Stimulated activated CD4-positive, alpha-beta T cell treated with anti-CD3 and anti-CD28 coated beads, Interleukin-15, amount 100 ng/mL, for 1 hour (primary cell): ENCODE measurements at places on chromosomes 3 and 15.
A peak's percentile ranks its signal among the peaks of the same experiment; 100 is the strongest.

DNA sequence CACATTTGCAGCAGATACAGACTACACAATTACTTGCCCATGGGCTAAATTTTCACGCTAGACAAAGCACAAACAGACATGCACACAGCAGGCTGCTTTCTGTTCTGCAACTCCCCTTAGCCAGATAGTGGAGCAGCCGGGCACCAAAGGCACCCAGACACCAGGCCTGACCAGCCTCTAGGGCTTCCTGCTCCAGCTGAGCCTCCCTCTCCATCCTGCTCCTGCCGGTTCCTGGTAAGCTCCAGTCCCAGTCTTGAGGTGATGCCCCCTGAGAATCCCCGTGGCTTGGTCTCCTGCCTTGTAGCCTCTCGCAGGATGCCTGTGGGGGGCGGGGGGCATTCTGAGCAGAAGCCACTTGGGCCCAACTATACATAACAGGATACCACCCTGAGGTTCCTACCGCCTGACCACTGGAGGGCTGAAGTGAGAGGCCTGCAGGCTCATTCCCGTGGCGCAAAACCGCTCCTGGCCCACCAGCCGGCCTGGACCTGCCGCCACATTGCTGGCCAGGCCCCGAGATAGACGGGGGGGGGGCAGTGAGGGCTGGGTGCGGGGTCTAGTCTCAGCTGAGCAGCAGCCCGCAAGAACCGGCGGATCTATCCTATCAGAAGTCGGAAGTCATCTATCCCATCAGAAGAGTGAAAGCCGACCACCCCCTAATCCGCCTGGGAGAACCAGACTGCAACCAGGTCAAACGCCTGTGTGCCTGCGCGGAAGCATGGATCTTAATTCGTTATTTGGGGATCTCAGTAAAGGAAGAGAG is 3.9 kb downstream of the FOXL2 start:
- no peak for DNase-seq

DNA sequence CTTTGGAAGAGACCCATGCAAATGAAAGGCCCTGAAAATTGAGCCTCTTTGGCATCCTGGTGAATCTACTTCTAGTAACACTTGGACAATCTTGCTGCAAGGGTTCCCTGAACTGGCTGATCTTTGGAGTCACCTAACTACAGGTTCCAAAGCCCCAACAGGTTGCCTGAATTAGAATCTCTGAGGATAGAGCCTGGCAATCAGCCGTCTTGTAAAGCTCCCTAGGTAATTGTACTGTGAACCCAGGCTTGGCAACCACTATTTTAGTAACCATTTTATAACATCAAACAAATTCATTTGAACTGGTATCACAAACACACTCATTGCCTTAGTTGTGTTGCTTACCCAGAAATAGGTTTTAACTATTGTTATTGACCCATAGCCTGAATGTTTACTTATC is 20.1 kb downstream of the PAQR9 start:
- DNase-seq: no peak

- no peak for DNase-seq
Observed at GRCh38 chr3:174325834-174326700, 533.1 kb upstream of the NAALADL2 start.

DNA sequence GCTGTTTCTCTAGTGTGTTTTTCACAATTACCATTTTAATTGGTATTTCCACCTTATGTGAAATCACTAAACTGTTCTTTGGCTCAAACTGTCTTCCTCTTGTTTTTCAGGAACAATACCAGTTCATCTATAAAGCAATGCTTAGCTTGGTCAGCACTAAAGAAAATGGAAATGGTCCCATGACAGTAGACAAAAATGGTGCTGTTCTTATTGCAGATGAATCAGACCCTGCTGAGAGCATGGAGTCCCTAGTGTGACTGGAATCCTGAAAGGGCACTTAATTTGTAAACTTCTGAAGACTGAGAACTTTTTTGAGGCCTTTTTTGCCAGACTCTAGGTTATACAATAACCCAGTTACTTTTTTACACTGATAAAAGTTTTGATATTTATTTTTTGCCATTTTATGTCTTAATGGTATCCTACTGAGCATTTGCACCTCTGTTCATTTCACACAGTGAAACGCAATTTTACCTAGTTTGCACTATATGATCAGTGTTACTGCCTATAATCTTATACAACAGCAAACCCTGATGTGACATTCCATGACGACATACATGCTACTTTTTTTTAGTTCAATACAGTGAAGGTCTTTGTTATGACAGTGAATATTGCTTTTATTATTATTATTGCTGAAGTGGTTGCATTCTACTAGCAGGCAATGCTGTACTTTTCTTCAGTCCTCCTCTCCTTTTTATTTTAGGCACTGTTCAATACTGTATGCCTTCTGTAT is 80.1 kb downstream of the FEZF2 start:
- no peak for DNase-seq

GRCh38 chr3:100454677-100455076 is 37.7 kb upstream of the TMEM45A start:
- no peak for DNase-seq

DNA sequence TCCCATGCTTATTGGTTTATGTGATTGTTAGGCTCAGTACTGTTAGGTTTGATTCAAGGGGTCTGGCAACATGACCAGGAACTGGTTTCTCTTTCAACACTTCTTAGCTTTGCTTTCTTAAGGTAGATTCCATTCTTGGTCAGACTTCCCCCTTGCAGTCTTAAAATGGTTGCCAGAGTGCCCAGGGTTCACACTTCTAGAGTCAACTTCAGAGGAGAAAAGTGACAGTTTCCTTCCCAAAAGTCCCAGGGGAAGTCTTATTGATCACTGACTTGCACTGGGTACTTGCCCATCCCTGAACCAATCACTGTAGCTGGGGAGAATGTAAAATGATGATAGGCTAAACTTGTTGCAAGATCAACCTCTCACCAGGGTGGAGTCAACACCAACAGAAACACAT is 14.1 kb downstream of the MGLL start:
- no peak for DNase-seq

- DNase-seq: no peak
Observed at GRCh38 chr15:41908736-41909461, 15.0 kb upstream of the SPTBN5 start.

DNA sequence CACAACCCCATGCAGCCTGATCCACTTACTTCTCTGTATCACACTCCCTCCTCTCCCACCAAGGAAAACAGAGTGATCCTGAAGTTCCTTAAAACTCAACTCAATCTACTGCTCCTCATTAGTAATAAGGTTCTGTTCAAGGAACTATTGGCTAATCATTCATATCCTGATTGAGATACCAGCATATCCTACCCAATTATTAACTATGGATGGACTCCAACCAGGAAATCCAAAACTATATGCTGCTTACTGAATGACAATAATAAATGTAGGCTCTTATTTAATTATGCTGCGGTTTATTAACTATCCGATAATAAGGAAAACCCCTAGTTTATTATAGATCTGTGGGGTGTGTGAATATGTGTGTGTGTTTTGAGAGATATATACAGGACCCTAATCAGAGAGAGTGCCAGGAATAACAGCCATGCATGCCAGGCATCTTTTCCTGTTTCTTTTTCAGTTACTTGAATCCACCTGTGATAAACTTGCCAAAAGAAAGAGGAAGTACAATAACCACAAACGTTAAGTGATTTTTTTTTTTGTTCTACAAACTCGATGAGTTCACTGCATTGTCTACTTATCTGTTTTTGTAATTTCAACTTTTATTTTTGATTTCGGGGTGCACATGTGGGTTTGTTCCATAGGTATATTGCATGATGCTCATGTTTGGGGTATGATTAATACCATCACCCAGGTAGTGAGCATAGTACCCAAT is 1031.7 kb upstream of the CFAP20DC start:
- DNase-seq: no peak

GRCh38 chr15:36626141-36626800 is 46.8 kb downstream of the CDIN1 start:
- no peak for DNase-seq

DNA sequence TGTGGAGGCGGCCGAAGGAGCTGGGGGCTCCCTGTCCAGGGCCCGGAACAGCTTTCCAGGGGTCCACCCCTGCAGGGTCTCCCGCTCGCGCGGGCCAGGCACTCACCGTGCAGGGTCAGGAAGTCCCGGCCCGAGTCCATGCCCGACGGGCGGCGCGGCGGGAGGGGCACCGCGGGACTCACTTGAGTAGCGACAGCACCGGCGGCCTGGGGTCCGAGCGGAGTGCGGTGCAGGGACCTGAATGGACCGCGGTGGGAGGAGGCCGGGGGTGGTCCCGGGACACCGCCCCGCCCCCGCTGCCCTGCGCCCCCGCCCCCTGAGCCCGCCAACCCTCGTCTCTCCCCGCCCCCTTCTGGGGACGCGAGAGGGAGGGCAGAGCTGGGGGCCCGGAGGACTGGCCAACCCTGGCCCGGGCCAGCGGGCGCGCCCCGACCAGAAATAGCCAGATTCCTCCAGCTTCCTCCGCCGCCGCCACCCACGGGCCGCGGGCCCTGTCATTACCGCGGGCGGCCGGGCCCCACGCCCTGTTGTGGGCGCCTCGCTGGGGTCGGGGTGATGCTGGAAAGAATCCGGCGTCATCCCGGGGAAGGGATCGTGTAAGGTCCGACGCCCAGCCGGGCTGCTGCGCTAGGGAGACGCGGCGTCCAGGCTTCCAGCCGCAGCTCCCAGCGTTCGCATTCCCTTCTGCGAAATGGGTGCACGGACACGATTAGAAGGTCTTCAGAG is at the start of gene PLCD1:
PLCD1 (minus strand) TSS at position 243 of the 726 bp plus-strand sequence; CDS start at position 140, 103 bp downstream.
- DNase-seq: no peak

DNA sequence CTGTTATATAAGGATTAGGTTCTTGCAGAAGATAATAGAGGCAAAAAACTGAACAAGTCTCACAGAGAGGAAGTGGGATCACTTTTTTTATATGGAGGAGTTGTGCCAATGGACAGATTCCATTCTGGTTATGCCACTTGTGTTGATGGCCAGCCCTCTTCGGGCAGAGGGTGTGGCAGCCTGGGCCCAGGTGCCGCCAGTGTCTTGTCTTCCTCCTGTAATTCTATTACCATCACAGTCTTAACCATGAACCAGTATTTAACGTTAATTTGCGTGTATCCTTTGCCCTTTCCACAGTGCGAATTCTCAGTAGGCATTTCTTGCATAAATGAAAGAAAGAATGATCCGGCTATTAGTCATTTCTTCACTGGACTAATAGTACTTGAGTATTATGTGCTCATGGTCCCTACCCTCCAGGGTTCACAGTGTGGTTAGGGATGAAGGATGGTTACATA is 7.0 kb upstream of the USP4 start:
- no peak for DNase-seq

GRCh38 chr3:176041812-176042211 is 1155.5 kb downstream of the TBL1XR1 start:
- no peak for DNase-seq

GRCh38 chr15:90840157-90840855 is 28.1 kb upstream of the FURIN start:
- no peak for DNase-seq

GRCh38 chr3:190321789-190322603 is at the start of gene CLDN1:
Gene CLDN1, minus strand, starts transcription at chr3:190322446. Its CDS starts 240 bp downstream, at chr3:190322206.
- peak; percentile 45 for DNase-seq

DNA sequence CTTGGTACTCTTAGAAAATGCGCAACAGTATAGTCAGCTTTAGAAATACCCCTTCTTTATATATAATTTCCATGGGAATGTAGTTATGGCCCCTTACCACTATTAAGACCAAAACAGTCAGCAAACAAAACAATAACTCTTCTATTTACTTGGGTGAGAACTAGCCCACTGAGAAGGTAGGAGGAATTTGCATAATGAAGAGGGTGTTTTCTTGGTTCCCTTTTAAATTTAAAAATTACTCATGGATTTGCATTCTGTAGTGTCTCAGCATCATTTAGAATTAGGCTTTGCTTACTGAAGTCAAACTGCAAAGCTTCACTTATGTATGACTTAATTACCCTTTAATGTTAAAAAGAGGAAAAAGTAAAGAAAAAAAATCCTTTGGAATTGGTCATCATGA is 350.8 kb downstream of the PTPRG start:
- no peak for DNase-seq

- DNase-seq: no peak
Observed at GRCh38 chr3:129855170-129855831, 38.2 kb downstream of the TMCC1 start.

- DNase-seq: no peak
Observed at GRCh38 chr3:111236836-111237713, 165.5 kb downstream of the NECTIN3 start.

DNA sequence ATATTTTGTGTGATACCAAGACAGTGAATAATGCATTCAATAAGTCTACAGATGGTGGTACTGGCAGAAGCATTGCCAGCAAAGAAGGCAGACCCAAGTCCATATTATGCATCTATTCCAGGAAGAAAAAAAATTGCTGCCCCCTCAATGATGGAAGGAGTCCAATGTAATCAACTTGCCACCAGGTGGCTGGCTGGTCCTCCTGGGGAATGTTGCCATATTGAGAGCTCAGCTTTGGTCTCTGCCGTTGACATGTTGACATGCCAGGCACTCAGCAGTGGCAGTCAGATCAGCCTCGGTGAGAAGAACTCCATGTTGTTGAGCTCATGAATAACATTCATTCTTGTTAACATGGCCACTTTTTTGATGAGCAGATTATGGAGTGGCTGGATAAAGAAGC is 298.5 kb downstream of the IGSF11 start:
- no peak for DNase-seq

GRCh38 chr3:52292247-52293065 is 4.8 kb downstream of the GLYCTK start:
- DNase-seq: no peak

GRCh38 chr3:64163019-64163754 is 62.1 kb downstream of the PRICKLE2 start:
- no peak for DNase-seq

DNA sequence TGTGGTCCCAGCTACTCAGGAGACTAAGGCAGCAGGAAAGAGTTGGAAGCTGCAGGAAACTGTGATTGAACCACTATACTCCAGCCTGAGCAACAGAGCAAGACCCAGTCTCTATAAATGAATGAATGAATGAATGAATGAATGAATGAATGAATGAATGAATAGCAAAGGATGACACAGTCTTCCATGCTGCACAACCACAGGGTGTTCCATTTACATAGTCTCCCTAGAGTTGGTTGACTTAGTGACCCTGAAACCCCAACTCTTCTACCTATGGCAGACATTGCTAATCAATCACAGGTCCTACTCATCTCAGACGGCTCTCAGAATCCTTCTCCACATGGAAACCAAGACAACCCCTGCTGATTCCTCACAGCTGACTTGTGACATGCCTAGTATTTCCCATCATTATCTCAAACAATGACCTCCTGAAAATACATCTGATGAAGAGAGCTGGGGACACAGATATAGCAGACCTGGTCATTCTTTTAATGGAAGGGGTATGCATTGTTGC is 2.1 kb downstream of the IQCF5 start:
- no peak for DNase-seq
